ENCODE measurements at places on chromosomes 11 and 22.

GRCh38 chr22:22169923-22170322, 74.7 kb upstream of the VPREB1 start:
- no peak for DNase-seq

DNA sequence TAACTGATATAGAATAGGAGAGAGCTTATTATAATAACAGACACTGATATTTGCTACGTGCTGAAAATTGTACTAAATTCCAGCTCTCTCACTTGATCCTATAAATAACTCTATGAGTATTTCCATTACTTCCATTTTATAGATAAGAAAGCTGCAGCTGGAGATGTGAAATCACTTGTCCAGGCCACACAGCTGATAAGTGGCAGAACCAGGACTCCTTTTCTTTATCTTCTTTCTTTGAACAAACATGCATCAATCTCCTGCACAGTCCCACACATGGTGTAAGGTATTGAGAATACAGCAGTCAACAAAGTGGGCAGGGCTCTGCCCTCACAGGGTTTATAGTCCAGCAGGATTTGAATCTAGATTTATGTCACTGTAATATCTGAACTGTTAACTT, 652.1 kb downstream of the NELL1 start:
- DNase-seq: no peak

- no peak for DNase-seq
These were observed 60.0 kb upstream of the MYEOV start for GRCh38 chr11:69233744-69234570.

GRCh38 chr11:43874738-43875137, 5.9 kb upstream of the ALKBH3 start:
- DNase-seq: no peak

- no peak for DNase-seq
These were observed 54.7 kb downstream of the ABTB2 start for GRCh38 chr11:34303028-34303570.

DNA sequence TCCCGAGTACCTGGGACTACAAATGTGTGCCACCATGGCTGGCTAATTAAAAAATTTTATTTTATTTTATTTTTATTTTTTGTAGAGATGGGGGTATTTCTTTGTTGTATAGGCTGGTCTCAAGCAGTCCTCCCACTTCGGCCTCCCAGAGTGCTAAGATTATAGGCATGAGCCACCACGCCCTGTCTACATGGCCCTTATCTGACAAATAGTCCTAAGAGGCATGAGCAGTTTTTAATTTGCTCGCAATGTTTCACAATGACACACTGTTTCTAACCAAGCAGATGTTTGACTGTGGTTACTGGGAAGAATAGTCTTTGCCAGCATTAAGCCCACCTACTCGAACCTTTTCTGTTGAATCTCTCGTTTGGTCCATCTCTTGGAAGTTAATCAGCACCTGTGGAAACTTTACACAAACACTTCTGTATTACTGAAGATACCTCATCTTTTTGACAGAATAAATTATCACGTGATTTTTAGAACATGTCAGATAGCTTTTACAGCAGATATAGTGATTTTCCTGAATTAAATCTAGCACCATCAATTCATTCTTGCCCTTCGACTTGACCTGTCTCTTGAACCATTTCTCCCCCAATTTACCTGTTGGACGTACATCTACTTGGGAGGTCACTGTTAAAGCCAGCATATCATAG, 71.4 kb downstream of the MTMR3 start:
- no peak for DNase-seq

DNA sequence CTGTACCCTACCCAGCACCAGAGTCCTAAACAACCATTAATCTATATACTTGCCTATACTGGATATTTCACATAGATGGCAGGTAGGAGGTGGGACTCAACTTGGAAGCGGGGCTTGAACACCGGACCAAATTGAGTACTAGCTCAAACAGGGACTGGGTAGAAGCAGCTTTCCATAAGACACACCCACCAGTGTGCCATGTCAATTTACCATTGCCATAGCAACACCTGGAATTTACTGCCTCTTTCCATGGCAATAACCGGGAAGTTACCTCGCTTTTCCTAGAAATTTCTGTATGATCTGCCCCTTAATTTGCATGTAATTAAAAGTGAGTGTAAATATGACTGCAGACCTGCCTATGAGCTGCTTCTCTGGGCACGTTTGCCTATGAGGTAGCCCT, 38.6 kb upstream of the CUL5 start:
- no peak for DNase-seq

DNA sequence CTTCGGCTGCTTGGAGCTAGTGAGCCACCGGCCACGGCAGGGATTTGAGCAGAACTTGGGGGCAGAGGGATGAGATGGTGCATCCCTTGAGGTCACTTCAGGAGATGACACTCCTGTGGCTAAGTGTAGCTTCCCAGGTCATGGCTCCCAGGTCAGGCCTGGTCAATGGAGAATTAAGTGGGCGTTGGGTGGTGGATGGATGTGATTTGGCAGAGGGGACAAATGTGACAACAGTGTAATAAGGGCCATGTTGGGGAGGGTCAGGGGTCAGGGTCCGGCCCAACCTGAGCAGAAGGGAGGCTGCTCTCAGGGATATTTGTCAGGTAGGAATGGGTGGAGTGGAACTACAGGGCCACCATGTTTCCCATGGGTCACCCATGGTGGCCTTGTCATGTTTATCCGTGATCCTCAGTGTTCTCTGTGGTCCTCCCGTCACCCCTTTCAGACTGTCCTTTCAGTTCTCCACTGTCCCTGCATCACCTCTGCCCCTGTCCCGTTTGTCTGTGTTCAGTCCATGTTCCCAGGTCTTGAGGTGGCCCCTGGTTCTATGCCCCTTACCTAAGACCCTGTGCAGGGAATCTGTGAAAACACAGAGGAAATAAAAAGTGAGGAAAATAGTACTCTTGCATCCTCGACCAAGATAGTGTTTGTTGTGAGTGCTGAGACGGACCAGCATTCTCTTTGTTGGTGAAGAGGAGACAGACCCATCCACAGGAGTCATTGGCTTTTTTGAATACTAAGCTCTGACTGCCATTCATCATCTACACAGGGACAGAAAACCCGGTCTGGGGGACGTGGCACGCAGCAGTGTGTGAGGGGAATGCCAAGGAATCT, 6.1 kb downstream of the SLC25A1 start:
- no peak for DNase-seq

GRCh38 chr11:65896034-65896999, 3.9 kb downstream of the FOSL1 start:
- no peak for DNase-seq

DNA sequence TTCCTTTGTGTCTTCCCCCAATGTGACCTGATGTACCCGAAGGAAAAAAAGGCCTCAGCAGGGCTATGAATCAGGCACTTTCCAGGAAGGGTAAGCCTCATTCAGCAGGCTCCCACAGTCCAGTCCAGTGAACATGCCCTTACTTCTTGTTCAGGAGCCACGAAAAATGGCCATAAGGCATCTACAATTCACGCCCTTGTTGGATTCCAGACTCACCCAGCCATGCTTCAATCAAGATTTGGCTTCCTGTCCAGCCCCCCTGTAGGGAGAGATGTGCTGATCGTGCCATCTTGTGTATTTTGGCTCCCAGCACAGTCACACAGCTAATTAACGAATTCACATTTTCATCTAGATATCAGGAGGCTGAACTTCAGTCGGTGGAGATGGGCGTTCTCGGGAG, 9.9 kb upstream of the KCNJ5 start:
- no peak for DNase-seq

- no peak for DNase-seq
These were observed 1.2 kb downstream of the CHID1 start for GRCh38 chr11:909406-909805.

DNA sequence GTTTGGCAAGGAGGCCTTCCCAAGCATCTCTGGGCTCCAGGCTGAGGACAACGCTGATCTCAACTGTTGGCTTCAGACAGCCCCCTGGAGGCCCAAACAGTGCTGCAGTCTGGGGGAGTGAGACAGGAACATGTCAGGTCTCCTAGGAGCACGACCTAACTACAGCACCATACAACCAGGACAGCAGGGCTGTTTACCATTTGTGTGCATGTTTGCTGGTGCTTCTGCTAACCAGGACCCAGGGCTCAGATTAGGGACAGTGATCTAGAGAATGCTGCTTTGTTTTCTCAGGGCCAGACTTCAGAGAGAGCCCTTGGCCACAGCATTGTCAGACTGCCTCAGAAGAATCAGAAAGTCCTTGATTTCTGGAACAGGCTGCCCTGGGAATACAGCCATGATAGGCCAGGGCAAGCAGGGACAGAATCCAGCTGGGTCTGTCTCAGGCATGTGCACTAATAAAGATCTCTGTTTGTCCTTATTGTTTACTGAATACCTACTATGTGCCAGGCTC, 126.5 kb downstream of the VPREB1 start:
- DNase-seq: no peak

DNA sequence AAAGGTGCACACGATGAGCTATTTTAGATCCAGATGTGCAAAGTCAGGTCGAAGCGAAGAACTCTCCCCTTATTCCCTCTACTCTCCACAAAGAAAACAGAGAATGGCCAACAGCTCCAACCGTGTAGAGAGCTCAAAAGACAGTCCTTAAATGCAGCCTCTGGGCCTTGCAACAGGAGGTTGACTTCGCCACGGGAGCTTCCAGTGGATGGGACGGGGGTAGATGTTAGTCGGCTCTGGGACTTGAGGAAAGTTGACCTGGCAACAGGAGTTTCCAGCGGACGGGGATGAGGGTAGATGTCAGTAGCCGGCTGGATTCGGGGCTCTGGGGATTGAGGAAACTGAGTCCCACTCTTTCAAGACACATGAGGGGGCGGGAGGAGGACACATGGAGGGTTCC, 450.4 kb downstream of the BRD1 start:
- no peak for DNase-seq

GRCh38 chr22:48566741-48567140, 1260.9 kb downstream of the BRD1 start:
- no peak for DNase-seq

DNA sequence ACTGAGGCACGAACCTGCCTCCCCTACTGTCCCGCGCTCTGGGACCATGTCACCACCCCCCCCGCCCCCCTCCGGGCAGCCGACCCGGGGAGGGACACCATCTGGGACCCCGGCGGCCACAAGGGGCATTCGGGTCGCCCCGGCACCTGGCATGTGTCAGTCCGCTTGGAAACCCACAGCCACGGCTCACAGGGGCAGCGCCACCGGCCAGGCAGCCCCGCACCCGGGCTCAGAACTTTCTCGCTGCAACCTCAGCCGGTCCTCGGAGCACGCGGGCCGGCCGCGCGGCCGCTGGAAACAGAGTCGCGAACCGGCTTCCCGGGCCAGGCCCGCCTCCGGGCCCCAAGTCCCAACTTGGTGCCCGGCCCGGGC, 159.9 kb upstream of the GRK3 start:
- DNase-seq: no peak

DNA sequence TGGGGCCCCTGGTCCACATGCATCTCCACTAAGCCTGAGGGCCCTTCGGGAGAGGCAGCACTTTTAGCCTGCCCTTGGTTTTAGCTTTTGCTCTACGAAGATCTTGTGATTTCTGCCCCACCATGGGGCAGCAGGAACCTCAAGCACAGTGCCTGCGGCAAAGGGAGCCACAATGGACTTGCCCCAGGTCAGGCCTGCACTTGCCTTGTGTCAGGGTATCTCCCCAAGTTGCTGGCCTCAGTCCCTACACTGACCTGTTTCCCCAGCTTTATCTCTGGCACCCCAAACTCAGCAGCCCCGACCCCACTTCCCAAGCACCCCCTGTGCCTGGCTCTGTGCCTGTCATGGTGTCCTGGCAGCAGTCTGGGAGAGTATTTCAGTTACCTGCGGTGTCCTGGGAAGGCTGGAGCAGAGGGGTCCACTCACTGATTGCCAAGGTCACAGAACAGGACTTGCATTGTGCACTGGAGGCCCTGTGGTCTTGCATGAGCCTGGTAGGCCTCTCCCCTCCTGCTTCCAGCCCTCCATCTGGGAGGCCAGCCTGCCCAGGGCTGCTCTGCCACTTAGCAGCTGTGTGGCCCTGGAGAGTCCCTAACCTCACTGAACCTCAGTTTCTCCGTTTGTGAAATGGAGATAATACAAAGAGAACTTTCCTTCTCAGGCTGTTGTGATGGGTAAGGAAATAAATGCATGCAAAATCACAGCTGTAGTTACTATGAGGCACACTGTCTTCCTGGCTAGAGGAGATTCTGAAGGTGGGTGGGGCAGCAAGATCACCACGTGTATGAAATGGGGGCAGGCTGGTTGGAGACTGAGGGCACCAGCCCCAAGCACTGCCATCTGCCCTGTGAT, 3.6 kb upstream of the AIFM3 start:
- no peak for DNase-seq

- DNase-seq: no peak
These were observed 110.7 kb downstream of the VPREB1 start for GRCh38 chr22:22355096-22355834.

- DNase-seq: no peak
These were observed 11.3 kb downstream of the TRIM66 start for GRCh38 chr11:8671193-8671612.

DNA sequence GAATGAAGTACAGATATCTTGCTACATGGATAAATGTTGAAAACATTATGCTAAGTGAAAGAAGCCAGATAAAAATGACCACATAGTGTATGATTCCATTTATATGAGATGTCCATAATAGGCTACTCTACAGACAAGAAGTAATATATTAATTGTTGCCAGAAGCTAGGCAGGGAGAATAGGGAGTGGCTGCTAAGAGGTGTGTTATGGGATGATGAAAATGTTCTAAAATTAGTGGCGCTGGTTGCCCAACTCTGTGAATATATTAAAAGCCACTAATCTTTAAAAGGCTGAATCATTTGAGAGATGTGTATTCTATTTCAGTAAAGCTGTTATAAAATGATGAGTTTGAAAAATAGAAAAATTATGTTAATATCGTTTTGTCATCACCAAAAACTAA, 144.4 kb downstream of the NCAM1 start:
- no peak for DNase-seq

DNA sequence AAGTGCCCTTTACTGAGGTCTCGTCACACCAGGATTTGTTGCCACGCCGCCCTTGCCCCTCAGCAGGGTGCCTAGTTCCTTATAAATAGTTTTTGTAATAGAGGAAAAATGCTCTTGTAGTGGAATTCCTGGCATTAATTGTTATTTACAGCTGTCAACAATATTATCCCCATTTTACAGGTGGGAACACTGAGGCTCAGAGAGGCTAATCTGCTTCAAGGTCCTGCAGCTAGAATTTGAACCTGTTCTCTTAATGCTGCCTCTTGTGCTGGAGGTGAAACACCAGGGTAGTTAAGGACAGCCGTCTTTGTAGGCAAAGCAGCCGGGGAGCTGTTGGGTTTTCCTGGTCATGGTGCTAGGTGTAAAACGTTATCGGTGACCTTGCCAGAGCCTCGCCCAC, 100.8 kb upstream of the ASPHD2 start:
- DNase-seq: no peak
